Stimulated activated CD8-positive, alpha-beta memory T cell treated with anti-CD3 and anti-CD28 coated beads, Interleukin-4, amount 100 ng/mL, for 4 hours (primary cell): ENCODE measurements at places on chromosomes 6 and 20.

DNA sequence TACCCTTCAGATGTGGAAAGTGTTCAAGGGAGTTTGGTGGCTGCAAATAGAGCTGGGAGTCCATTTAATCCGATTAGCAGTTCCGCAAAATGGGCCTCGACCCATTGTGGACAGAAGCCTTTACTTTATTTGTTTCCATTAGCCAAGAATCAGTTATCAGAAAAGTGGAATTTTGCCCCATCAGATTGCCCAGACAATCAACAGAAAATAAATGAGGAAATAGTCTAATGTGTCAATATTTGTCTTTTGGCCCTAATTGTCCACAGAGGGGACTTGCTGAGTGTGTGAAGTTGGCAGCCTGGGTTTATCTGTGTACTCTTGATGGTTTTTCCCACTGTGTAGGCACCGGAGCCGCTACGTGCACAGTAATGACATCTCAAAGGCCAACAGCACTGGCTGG, 134.3 kb downstream of the LINC00237 start:
- no peak for DNase-seq

DNA sequence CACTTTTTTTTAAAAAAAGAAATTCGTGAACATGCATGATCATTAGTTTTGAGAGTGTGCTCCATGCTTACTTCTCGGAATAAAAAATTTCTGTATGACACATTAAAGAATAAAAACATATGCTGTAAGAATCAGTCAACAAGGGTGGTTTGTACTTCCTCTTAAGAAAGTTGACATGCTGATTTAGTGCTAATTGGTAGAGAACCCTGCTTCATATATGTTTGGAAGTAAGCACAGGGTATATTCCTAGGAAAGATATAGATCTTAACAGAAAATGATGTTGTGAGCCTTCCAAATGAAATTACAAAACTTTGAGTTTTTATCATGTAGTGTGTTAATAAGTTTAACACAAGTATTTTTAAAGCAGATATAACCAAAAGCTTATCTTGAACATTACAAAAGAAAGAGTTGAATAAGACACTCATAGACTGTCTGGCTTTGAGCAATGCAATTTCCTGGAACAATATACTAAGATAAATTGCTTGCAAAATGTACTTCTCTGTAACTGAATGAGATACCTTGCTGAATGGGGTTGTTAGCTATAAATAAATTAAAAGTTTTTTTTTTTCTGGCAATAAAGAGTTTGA, 13.8 kb upstream of the VIP start:
- no peak for DNase-seq

DNA sequence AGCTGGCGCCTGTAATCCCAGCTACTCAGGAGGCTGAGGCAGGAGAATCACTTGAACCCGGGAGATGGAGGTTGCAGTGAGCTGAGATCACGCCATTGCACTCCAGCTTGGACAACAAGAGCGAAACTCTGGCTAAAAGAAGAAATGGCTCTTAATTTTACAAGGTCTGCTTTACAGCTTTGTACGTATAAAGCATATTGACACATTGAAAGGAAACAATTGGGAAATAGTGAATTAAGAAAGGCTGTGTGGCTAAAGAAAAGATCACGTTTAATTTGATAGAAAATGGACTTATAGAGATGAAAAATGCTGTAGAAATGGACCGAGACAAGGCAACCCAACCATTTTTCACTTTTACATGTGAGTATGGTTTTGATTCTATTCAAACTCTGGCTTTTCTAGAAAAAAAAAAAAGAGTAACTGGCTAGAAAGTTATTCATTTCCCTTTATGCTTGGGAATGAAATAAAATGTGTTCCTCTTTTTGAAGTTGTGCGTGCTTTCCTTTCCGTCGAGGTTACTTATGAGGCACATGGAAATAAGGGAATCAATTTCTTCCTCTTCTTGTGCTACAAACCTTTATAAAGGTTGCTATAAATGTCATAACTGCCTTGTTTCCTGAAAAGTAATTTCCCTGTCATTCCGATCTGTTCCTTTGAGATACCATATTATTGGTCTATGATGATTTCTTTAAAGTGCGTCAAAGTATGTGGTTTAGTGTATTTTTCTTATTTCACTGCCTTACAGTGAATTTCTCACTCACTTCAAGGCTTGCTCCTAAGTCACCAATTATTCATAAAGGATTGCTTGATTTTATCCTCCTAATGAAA, 29.4 kb downstream of the PFDN4 start:
- no peak for DNase-seq

- no peak for DNase-seq
These were observed 20.6 kb downstream of the MMP24OS start for GRCh38 chr20:35257175-35257909.

- DNase-seq = no peak
These were observed 89.6 kb downstream of the TMEM242 start for GRCh38 chr6:157233686-157234085.

DNA sequence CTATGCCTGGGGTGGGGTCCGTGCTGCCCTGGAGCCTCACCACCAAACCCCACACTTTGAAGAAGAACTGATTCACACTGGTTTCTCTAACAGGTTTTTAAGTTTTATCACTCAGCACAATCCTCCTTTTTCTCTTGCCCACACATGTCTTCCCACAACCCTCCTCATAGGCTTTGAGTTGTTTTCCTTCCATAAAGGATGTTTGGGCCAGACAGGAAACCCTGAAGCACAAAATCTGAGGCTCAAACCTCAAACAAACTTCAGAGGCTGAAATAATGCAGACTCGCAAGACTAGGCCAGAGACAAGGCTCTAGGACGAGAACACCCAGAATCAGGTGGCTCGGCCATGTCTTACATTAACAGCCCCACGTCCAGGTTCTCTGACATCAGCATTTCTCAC, 35.3 kb downstream of the EZR start:
- DNase-seq = no peak

DNA sequence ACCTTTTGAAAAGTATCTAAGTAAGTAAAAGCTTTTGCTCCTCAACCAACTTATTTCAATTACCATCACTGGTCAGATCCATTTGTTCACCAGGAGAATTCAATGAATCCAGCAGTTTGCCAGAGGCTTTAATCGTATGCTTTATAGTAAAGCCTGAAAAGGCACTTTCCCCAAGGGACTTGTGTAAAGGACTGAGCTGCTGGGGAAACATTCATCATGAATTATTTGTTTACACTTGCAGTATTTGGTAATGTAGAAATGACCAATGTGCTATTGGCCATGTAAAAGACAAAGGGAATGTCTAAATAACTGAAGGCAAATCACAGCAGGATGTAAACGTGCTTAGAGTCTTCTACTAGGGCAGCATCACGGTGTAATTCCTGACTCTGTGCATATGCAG, 471.4 kb downstream of the ADGRB3 start:
- no peak for DNase-seq

GRCh38 chr6:99002831-99003230, 55.1 kb upstream of the FBXL4 start:
- DNase-seq = no peak

DNA sequence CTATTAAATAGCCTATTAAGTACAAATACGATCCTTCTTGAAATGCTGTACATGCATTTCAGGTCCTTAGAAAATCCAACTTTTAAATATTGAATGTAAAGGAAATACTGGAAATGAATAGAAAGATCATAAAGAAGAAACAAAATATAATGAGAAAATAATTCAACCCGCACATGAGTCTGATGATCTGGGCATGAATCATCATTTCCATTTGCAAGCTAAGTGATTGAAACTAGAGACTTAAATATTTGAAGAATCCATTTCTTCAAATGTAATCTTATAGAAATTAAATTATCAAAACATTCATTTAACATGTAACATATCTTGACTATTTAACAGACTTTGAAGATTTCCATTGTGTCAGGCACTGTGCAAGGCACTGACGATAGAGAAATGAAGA, 977.0 kb downstream of the TFAP2A start:
- no peak for DNase-seq

- DNase-seq = no peak
These were observed 75.7 kb downstream of the NCOA7 start for GRCh38 chr6:125866433-125866832.

GRCh38 chr6:4682431-4683097, 93.6 kb upstream of the CDYL start:
- DNase-seq = no peak

GRCh38 chr6:134551245-134551960, 233.5 kb upstream of the SGK1 start:
- DNase-seq = no peak

DNA sequence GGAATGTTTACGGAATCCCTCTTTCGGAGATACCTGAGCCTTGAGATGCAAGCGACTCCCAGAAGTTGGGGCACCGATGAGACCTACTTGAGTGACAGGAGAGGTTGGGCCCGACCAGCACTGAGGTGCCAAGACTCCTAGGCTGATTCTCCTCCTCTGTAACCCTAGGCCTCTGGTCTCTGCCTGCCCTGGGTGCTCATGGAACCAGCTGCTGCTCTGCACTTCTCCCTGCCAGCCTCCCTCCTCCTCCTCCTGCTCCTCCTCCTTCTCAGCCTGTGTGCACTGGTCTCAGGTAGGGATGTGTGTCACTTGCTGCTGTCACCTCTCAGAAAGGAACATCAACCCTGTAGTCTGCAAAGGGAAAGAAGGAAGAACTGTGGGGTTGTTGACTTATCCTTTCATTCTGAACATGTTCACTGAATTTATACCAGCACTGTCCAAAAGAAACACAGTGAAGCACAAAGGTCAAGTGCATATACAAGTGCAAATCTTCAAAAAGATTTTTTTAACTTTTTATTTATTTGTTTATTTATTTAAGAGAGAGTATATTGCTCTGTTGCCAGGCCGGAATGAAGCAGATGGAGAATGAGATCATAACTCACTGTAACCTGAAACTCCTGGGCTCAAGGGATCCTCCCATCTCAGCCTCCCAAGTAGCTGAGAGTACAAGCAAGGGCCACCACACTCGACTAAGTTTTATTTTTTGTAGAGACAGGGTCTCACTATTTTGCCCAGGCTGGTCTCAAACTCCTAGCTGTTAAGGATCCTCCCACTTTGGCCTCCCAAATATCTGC, 913 bp downstream of the BTN2A2 start:
- no peak for DNase-seq

- no peak for DNase-seq
These were observed 815.5 kb upstream of the SLC35B3 start for GRCh38 chr6:9250852-9251251.

DNA sequence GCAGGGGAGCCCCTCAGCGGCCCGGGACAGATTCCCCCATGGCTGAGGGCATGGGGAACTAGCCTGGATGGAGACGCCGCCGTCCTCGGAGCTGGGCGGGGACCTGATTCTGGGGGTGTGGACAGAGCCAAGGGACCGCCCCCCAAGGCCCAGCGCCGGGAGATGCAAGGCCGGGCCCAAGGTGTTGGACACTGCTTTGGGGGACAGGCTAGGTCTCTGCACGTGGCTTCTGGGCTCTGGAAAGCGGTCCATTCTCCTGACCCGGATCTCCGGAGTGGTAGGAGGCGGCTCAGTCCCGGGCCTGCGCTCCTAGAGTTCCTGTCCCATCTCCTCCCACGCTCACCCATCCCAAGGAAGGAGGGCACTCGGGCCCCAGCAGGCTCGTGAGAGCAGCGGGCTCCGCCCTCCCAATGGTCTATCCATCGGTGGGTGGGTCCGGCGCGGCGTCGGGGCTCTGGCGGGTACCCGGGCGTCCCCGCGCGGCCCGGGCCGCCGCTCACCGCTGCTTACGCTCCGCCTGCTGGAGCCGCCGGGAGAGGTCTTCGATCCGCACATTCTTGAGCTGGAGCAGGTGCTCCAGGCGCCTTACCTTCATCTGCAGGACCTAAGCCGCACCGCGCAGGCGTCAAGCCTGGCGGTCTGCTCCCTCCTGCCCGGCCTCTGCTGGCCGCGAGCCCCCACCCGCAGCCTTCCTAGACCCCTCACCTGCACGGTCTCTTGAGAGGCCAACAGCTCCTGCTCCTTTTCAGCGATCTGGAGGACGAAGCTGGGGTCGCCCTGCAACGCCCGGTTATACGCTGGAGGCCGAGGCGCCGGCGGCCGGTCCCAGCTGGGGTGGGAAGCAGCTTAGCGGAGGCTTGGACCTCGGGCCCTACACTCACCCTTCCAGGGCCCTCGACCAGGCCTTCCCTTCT, 3.3 kb downstream of the SPEF1 start:
- no peak for DNase-seq

DNA sequence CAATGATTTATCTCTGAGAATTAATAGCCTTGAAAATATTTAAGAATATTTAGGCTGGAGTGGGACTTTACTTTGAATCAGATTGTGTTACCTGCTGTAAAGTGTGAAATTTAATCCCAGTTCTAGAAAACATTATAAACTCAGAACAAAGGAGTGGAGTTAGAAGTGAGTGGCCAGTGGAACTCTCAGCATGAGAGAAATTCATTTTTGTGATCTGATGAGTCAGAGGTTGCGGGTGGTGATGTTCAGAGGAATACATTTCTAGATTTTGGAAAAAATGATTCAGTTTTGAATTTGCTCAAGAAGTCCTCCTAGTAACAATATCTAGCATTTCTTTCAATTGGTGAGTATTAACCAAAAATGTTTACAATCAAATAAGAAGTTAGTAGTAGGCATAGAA, 167.5 kb downstream of the ZFAND3 start:
- no peak for DNase-seq

- no peak for DNase-seq
These were observed 536 bp upstream of the MTFR2 start for GRCh38 chr6:136250686-136251008.

DNA sequence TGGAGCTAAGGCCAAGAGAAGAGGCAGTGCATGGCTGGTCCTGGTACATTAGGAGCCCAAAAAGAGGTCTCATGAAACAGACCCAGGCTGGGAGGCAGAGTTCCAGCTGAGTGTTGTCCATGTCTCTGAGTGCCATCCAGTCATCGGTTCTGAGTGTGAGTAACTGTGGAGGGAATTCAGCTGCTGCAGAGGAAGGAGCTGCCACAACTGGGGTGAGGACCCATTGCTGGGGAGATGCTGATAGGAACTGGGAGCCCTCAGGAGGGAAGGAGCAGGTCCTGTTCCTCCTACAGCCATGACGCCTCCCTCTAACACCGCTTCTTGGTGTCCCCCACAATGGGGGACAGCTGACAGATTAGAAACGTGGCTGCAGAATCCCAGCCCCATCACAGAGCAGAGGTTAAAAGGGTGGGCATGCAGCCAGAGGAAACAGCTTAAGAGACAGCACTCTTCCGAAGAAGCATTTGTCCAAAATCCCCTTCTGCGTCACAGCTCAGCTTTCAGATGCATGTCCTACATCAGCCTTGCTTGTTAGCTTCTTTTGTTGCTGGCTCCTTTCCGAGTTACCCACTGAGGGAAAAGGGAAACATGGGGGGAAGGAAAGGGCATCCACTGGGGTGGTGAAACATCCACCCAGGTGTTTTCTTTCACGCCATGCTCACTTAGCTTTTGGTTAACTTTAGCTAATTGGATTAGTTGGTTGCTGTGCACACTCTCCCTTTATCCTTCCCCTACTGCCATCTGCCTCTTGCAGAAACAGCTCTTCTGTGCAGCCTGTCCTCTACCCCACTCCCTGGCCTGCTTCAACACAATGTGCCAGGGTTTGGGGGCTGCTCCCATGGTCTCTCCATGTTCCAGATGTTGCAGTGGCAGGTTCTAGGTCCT, 239.2 kb downstream of the SYNDIG1 start:
- no peak for DNase-seq
